ENCODE measurements at places on chromosomes 7 and 10. TPM values are rescaled to one million over a fixed set of nuclear protein-coding genes. Genes with fewer than 3 reads are reported as not detected.
A peak's percentile ranks its signal among the peaks of the same experiment; 100 is the strongest.

DNA sequence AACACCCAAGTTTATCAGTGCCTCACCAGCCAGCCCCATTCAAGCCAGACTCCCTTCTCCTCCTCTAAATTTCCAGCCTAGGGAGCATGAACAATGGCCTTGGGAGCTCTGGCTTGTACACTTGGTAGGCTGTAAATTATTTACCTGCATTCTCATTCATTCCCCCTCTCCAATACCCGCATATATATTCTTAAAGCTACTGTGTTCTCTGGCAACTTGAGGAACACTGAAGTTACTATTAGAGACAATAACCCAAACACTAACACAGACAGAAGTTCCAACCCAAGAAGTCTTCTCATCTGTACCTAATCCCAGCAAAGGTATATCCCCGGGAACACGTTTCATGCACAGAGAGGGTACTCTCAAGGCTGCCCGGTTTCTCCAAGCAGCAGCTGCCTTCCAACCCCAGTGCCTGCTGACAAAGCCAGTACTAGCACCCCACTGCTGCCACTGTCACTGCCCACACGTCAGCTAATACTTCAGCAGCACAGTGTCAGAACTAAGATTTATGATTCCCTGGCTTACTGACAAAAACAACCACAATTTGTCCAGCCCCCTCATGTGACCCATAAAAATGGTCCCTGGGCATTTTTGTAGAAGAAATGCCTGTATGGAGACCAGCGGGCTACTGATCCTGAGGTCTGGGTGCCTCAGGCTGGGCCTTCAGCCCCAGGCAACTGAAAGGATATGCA, 3.1 kb downstream of the WDR91 start:
- no peak for DNase-seq
- no peak overlapping the region for H3K4me3 ChIP-seq
- no peak overlapping the region for H3K27ac ChIP-seq
- no peaks in the 10 kb centered on the region for H3K27me3 ChIP-seq
- peaks cover 10% of the 10 kb centered on the region for H3K4me1 ChIP-seq

DNA sequence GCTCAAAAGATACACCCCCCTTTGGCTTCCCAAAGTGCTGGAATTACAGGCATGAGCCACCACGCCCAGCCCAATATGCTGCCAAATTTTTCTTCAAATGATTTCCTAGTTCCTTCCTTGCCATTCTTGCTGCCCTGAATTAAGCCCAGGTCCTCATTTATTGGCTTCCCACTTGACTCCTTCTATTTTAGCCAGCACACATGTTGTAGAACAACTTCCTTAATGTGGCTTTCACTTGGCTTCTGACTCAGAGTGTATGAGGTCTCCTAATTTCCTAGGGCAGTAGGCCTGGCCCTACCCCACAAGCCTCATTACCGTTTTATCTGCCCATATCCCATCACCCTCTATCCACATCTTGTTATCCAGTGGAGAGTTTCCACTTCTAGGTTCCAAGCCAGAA, 21.8 kb upstream of the HIPK2 start:
- H3K4me3 ChIP-seq = no peak overlapping the region
- no peak for DNase-seq
- no peak overlapping the region for H3K27ac ChIP-seq
- peaks cover 5% of the 10 kb centered on the region for H3K4me1 ChIP-seq
- no peaks in the 10 kb centered on the region for H3K27me3 ChIP-seq
- H3K36me3 ChIP-seq = peaks cover 2% of the 10 kb centered on the region

GRCh38 chr7:149209518-149210269, 14.3 kb downstream of the ZNF282 start:
- no peaks in the 10 kb centered on the region for H3K27me3 ChIP-seq
- peaks cover 10% of the 10 kb centered on the region for H3K4me1 ChIP-seq
- H3K4me3 ChIP-seq = no peak overlapping the region
- no peak for DNase-seq
- H3K27ac ChIP-seq = no peak overlapping the region

TMEM229A gene
- 0.59 TPM for total RNA-seq

PLA2G12B gene
- not detected for total RNA-seq

- H3K4me3 ChIP-seq = no peak overlapping the region
- no peak overlapping the region for H3K27ac ChIP-seq
- no peak for DNase-seq
- no peaks in the 10 kb centered on the region for H3K36me3 ChIP-seq
- peaks cover 55% of the 10 kb centered on the region for H3K27me3 ChIP-seq
These were observed 128.4 kb downstream of the PAXIP1 start for GRCh38 chr7:154874409-154875113.

DNA sequence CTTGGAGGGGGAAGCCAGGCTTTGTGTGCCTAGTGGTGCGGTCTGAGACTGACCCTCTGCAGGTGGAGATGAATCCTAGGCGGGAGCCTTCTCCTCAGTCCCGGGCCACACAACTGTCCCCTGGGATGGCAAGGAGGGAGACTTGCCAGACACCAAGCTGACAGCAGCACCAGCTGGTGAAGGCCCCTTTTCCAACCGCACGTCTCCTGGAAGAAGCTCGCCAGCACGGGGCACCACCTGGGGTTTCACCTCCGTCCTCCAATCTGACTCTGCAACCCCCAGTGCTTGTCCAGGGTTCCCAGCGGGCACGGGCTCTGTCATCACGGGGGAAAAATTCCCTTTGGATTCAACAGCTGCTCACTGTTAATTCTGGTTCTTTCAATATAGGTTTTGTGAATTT, 34.2 kb upstream of the TCERG1L start:
- H3K27ac ChIP-seq = no peak overlapping the region
- peaks cover 66% of the 10 kb centered on the region for H3K27me3 ChIP-seq
- H3K4me3 ChIP-seq = no peak overlapping the region
- DNase-seq = no peak

DNA sequence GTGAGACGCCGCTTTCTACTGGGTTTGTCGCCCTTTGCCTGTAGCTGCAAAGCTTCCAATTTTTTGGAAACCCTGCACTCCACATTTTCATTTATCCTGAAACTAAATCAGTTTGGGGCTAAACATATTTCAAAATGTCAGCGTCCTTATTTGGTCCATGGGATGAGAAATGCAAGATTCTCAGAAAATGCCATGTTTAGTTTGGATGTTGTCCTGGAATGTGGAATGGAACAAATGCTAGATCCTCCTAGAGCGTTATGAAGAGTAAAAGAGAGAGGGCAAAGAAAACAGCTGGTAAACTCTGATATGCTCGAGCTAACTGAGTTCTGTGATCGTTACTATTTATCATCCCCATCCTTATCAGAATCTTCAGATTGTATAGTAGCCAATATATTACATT, 236.9 kb downstream of the KLF6 start:
- peaks cover 2% of the 10 kb centered on the region for H3K4me1 ChIP-seq
- H3K36me3 ChIP-seq = no peaks in the 10 kb centered on the region
- no peak overlapping the region for H3K27ac ChIP-seq
- no peaks in the 10 kb centered on the region for H3K27me3 ChIP-seq

DEPP1 gene
- total RNA-seq = 10.1 TPM

DNA sequence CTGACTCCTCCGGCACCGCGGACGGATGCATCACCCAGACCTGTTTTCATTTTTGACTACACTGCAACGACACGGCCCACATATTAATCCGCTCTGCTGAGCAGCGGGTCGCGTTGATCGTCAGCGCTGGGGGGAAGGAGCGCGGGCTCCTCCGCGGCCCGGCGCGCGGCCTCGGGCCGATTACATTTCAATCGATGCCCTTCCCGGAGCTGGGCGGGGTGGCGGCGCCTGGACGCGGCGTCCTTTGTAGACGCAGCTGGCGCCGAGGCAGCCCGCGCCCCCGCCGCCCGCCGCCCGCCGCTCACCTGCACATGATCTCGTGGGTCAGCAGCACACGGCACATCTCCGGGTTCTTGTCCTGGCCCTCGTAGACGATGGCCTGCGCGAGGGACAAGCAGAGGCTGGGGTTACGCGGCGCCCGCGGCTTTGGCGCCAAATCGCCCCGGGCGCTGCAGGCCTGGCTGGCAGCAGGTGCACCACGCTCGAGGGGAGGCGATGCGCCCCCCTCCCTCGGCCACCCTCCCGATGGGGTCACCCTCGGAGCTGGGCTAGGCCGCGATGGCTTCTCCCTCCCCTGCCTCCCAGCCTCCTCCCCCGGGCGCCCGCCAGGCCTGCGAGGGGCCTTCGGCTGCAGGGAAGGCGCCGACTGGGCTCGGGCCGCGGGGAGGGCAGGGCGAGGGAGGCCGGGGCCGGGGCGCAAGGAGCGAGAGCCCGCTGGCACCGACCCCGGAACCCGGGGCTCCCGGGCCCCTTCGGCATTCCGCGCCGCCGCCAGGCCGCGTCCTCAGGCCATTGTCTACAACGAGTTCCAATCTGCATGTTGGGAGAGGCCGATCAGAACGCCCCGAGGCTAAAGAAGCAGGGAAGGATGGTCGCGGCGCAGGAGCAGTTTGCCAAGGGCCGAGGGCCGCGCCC, 5.2 kb downstream of the EBF3 start:
- DNase-seq = no peak
- no peak overlapping the region for H3K27ac ChIP-seq
- peak overlapping the region; percentile 51 for H3K4me3 ChIP-seq
- peaks cover 87% of the 10 kb centered on the region for H3K27me3 ChIP-seq

GRCh38 chr10:88952647-88953111, at the start of gene ACTA2:
Gene ACTA2, minus strand, starts transcription at chr10:88952773. Its CDS starts 3,843 bp downstream, at chr10:88948930.
- H3K36me3 ChIP-seq = no peaks in the 10 kb centered on the region
- no peaks in the 10 kb centered on the region for H3K27me3 ChIP-seq
- H3K27ac ChIP-seq = peak within 1 kb of the TSS; percentile 94
- H3K4me3 ChIP-seq = peak within 1 kb of the TSS; percentile 39

- no peak overlapping the region for H3K4me3 ChIP-seq
- H3K4me1 ChIP-seq = peaks cover 16% of the 10 kb centered on the region
- H3K27ac ChIP-seq = no peak overlapping the region
- H3K27me3 ChIP-seq = no peaks in the 10 kb centered on the region
- DNase-seq = no peak
These were observed 14.4 kb downstream of the SPOCK2 start for GRCh38 chr10:72073708-72074573.

ZNF487 gene
- total RNA-seq = 2.8 TPM

ADGRA1 gene
- not detected for total RNA-seq

ARHGEF35 gene
- 14.9 TPM for total RNA-seq

- H3K27me3 ChIP-seq = no peaks in the 10 kb centered on the region
- peaks cover 27% of the 10 kb centered on the region for H3K36me3 ChIP-seq
- peak overlapping the region; percentile 90 for H3K27ac ChIP-seq
These were observed 10.9 kb downstream of the LIMK1 start for GRCh38 chr7:74094224-74095101.

GRCh38 chr7:108015740-108016139, 12.8 kb upstream of the LAMB1 start:
- H3K27me3 ChIP-seq = no peaks in the 10 kb centered on the region
- no peak overlapping the region for H3K27ac ChIP-seq
- no peaks in the 10 kb centered on the region for H3K36me3 ChIP-seq
- no peak overlapping the region for H3K4me3 ChIP-seq
- no peak for DNase-seq

PNLIPRP1 gene
- total RNA-seq = not detected

- H3K36me3 ChIP-seq = no peaks in the 10 kb centered on the region
- H3K27ac ChIP-seq = no peak overlapping the region
- H3K4me3 ChIP-seq = no peak overlapping the region
- no peak for DNase-seq
- peaks cover 65% of the 10 kb centered on the region for H3K27me3 ChIP-seq
- no peaks in the 10 kb centered on the region for H3K4me1 ChIP-seq
These were observed 11.2 kb downstream of the IL2RA start for GRCh38 chr10:6050801-6051445.

DNA sequence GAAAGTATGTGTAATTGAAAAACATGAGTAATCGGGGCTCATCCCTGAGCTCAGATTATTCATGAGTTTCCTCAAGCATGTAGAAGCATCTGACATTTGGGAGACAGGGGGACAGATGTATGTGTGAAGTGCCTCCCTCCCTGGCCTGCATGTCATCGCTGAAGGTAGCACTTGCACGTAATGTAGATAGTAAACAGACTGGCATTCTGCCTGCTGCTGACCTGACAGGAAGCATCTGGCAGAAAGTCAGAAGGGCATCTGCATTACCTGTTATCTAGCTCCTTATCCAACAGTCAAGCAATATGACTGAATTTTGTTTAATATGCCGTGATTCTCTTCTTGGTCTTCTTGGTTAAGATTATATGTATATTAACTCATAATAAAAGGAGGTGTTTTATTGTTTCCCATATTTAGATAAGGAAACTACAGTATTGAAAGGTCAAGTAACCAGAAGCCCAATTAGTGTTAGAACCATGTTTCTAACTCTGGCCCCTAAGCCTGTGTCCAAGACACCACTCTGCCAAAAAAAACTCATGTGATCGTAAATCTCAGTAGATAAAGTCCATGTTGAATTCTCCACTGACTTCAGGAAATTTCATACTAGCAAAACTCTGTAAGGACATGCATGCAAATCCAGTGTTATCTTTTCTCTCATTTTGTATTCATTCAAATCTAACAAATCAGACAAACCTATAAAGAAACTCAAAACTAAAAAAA, 918.1 kb upstream of the MBL2 start:
- no peaks in the 10 kb centered on the region for H3K27me3 ChIP-seq
- no peaks in the 10 kb centered on the region for H3K36me3 ChIP-seq
- no peak overlapping the region for H3K27ac ChIP-seq
- DNase-seq = no peak
- H3K4me1 ChIP-seq = peaks cover 22% of the 10 kb centered on the region
- H3K4me3 ChIP-seq = no peak overlapping the region

GRCh38 chr10:58477122-58477521, 35.5 kb upstream of the BICC1 start:
- no peak overlapping the region for H3K4me3 ChIP-seq
- no peak for DNase-seq
- H3K4me1 ChIP-seq = peaks cover 9% of the 10 kb centered on the region
- peak overlapping the region; percentile 69 for H3K27ac ChIP-seq

DNA sequence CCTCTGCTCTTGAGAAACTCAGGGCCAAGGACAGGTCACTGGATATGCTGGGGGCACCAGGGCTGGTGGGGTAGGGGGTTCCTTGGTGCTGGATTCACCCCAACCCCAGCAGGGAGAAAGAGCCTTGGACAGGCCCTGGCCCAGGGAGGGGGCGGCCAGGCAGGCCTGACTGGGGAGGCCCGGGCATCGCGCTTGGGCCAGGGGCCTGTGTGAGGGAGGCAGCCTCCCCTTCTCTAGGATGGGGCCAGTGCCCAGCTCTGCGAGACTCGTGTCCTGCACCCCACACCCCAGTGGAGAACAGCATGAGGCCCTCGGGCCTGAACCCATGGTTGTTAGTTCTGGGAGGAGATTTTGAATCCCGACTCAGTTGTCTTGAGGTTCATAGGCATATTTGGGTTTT, 217.1 kb downstream of the ZNF248 start:
- no peaks in the 10 kb centered on the region for H3K27me3 ChIP-seq
- peaks cover 8% of the 10 kb centered on the region for H3K36me3 ChIP-seq
- DNase-seq = no peak
- no peak overlapping the region for H3K27ac ChIP-seq
- H3K4me3 ChIP-seq = no peak overlapping the region

- no peaks in the 10 kb centered on the region for H3K36me3 ChIP-seq
- no peaks in the 10 kb centered on the region for H3K27me3 ChIP-seq
- H3K4me1 ChIP-seq = peaks cover 21% of the 10 kb centered on the region
- H3K4me3 ChIP-seq = no peak overlapping the region
- no peak for DNase-seq
These were observed 174.4 kb upstream of the PHYHIPL start for GRCh38 chr10:59002011-59002410.

SPDYE6 gene
- total RNA-seq = not detected

GPR26 gene
- total RNA-seq = not detected

OPALIN gene
- not detected for total RNA-seq

All from mesothelial cell of epicardium (in vitro differentiated cells).